ENCODE measurements at places on chromosomes 7 and 10. TPM values are rescaled to one million over a fixed set of nuclear protein-coding genes. Genes with fewer than 3 reads are reported as not detected.

- no peak for DNase-seq
Measured at GRCh38 chr10:97270523-97271154, 21.8 kb downstream of the ARHGAP19 start.

DNA sequence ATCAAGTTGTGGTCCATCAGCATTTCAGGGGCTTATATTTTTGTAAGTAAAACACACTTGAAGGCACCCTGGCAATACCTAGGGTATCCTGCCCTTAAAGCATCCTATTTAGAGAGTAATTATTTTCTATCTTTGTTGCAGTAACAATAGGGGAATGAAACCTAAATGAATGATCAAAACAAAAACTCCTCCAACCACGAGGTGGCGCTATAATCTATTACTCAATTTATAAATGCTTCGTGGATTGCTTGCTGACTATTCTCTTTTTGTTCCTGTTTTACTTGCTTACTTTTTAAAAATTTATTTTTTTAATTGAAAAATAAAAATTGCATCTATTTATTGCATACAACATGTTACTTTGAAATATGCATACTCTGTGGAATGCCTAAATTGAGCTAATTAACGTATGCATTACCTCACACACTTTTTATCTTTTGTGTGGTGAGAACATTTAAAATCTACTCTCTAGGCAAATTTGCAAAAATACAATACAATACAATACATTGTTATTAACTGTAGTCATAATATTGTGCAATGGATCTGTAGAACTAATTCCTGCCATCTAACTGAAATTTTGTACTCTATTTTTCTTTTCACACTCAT lies 147.7 kb upstream of the BMPER start:
- no peak for DNase-seq

SPDYE6 gene
- not detected for total RNA-seq

- no peak for DNase-seq
Measured at GRCh38 chr10:132117636-132118190, 52.0 kb downstream of the JAKMIP3 start.

HOXA13 gene
- 42.2 TPM for total RNA-seq

DNA sequence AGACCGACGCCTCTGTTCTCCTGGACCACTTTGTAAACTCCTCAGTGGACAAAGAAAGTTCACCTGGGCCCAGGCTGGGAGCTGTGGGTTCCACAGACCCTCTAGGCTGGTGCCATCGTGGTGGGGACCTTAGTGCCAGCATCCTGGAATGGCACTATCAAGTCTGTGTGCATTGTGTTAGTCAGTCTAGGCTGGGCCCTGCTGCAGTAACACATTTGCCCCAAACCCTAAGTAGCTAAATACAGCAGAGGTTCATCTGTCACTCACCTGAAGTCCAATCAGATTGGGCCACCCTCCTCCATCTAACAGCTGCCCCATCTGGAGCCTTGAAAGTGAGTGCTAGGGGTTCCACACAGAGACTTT lies 110.8 kb downstream of the RGS10 start:
- no peak for DNase-seq

Data from mucosa of descending colon (tissue), 3 donors.